B cell (primary cell): ENCODE measurements at places on chromosomes 4 and X.

DNA sequence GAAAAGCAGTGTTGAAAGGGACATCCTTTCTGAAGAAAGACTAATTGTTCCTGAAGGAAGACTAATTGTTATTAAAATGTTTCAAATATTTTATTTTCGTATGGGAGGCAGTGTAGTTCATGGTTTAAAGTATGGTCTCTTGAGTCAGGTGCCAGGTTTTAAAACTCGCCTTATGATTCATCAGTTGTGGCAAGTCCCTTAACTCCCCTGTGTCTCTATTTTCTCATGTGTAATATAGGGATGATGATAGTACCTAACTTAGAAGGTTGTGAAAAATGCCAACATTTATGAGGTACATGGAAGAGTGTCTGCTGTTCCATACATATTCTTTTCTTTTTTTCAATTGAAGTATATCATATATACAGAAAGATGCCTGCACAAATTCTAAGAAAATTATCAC lies 414.2 kb upstream of the DIPK2B start:
- no peak for DNase-seq

GRCh38 chr4:39544580-39545315 lies 17.5 kb upstream of the UGDH start:
- DNase-seq = no peak

- DNase-seq = peak; percentile 59
These were observed 31.0 kb downstream of the TMSB4X start for GRCh38 chrX:13005661-13006473.

- peak; percentile 74 for DNase-seq
These were observed at the start of gene ZC4H2 for GRCh38 chrX:64975989-64976672. ZC4H2 (minus strand) TSS chrX:64976450; CDS start chrX:64976377, 73 bp downstream.

DNA sequence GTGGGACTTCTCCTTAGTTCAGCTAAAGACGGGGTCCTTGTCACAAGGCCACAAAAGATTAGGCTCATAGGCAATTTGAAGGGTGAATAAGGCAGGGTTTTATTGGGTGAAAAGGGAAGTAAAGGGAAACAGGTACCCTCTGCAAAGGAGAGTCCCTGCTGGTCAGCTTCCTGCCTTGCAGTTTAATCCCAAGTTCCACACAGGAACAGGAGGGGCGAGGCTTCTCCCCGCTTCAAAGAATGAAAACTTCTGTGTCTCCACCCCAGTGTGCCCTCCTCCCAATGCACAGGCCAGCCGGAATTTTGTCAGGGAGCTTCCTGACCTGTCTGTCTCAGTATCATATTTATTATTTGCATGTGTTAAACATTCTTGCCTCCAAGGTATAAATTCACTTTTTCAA lies 37.1 kb downstream of the ITM2A start:
- no peak for DNase-seq

GRCh38 chr4:53637348-53637747 lies 46.1 kb upstream of the LNX1 start:
- no peak for DNase-seq

- DNase-seq = peak; percentile 74
These were observed 895 bp downstream of the SMIM14 start for GRCh38 chr4:39637586-39638353.

- DNase-seq = peak; percentile 52
These were observed 2.9 kb downstream of the RAPGEF2 start for GRCh38 chr4:159105761-159106243.

GRCh38 chrX:75273483-75273882 lies 402 bp upstream of the UPRT start:
- no peak for DNase-seq

DNA sequence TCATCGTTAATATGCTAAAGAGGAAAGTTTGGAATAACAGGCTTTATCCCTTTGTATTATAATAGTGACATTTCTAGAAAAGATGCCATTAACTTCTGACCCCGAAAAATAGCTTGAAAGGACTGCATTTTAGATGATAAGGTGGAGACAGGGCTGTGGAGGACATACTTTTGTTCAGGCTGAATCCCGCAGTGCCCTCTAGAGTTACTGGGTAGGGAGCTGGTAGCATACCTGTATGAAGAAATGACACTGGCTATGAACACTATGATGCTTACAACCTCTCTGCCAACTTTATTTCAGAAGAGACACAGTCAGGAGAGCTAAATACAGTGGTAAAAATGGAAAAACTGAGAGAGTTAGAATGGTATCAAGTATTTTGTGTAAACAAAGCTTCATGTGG lies 8.1 kb downstream of the IL1RAPL1 start:
- DNase-seq = no peak

DNA sequence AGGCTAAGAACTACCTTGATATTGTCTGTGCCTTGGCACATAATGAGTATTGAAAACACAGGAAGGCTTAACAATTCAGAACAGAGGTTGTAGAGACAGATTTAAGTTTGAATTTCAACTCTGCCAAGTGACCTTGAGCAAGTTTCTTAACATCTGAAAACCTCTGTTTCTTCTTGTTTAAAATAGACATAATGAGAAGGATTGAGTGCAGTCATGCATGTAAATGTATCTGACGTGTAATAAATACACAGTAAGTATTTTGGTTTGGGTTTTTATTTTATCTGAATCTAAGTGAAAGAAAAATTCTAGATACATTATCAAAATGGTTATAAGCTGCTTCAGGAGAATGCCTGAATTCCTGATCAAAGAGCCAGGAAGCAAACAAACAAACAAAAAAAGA lies 111.9 kb downstream of the ANXA5 start:
- no peak for DNase-seq

- no peak for DNase-seq
These were observed 49.9 kb upstream of the SCRG1 start for GRCh38 chr4:173448608-173449379.
